ENCODE measurements at places on chromosomes 7 and 10. TPM values are rescaled to one million over a fixed set of nuclear protein-coding genes. Genes with fewer than 3 reads are reported as not detected.

DNA sequence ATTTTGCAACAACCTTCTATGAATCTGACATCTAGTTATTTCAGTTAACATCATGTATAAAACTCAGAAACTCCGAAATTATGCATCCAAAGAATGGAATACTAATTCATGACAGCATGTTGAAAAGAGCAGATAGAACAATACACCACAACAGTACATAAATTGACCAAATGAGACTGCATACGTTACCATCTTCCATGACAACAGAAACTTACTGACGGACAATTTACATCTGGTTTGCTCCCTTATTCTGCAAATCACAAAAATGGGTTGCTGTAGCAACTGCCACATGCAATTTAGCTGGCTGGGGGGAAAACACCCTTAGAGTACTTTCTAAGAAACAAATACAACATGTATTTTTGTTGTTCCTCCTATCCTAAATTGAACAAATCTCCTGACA lies 14.3 kb downstream of the LRRN3 start:
- no peak for DNase-seq

GRCh38 chr10:50527442-50528043 lies 96.2 kb downstream of the SGMS1 start:
- DNase-seq = no peak

DNA sequence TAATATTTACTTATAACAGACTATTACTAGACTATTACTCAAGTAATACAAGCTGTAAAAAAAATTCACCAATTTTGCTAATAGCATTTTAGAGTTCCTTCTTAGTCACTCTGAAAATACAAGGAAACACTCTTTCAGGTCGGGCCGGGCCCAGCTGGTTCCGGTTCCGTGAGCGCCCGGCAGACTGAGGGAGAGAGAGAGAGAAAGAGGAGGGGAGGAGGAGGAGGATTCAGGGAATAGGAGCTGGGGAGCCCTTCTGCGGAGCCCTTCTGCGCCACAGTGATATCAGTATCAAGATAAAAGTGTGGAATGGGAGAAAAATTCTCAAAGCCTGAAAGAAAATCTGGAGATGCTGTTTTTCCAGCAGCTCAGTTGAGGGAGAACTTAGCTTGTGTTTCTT lies 30.5 kb upstream of the BHLHA15 start:
- DNase-seq = no peak

GRCh38 chr10:130389906-130390305 lies 253.7 kb downstream of the GLRX3 start:
- DNase-seq = no peak

- DNase-seq = no peak
Observed at GRCh38 chr7:91899563-91899962, 19.1 kb upstream of the MTERF1 start.

GRCh38 chr7:27149842-27150567 lies 2.4 kb downstream of the HOXA3 start:
- peak; percentile 81 for DNase-seq

- DNase-seq = peak; percentile 97
Observed at GRCh38 chr10:45594276-45595157, 78.1 kb downstream of the ZFAND4 start.

FAM221A gene
- 2.0 TPM for total RNA-seq

HKDC1 gene
- 0.05 TPM for total RNA-seq

ARHGEF35 gene
- total RNA-seq = 7.7 TPM

WEE2 gene
- not detected for total RNA-seq
